ENCODE measurements at places on chromosomes 5 and 9.
A peak's percentile ranks its signal among the peaks of the same experiment; 100 is the strongest.

DNA sequence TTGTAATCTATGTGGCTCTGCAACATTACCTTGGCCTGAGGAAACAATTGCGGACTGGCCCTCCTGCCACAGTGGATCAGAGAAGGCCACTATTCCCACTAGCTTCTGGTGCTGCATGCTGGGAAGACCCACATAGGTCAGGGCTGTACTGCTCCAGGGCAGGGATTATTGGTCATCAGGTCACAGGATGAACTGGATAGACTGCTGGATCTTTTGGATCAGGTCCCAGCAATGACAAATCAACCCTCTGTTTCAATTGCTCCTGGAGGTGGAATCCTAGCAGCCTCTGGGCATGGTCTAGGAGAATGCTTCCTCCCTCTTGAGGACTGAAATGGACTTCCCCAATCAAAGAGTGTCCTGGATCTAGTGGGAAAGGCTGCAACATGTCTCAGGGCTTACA, 66.7 kb upstream of the PHF24 start:
- DNase-seq: no peak

DNA sequence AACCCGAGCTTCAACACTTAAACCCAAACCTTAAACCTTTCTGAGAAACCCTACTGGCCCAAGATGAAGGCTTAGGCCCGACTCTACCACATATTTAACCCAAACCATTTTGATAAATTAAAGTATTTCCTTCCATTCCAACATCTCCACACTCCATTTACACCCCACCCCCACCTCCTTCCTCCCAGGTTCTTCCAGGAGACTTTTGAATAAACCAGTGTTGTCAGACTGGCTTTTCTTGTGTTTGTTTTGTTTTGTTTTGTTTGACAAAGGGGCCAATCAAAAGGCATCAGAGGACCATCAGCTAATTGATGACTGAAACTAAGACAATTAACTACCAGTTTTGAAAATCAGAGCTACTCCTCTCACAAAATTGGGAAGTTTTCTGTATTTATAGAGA, 4.6 kb upstream of the ZNF608 start:
- DNase-seq: no peak

GRCh38 chr9:74120061-74120460, 377.1 kb upstream of the RORB start:
- no peak for DNase-seq

GRCh38 chr5:113255579-113256386, 179.0 kb downstream of the TSSK1B start:
- DNase-seq: no peak

DNA sequence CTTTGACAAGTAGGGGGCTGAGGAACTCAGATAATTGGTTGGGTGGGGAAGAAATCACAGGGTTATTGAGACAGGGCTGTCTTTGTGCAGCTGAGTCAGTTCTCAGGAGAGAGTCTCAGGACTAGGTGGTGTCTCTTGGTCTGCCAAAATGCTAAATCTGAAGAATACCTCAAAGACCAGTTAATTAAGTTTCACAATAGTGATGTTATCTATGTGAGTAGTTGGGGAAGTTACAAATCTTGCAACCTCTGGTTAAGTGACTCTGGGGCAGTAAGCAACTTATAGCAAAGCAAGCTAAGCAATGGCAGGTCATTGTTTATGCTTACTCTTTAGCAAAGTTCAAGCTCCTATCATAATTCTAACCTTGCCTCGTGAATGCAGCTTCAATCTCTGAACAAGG, 53.6 kb downstream of the GIN1 start:
- peak; percentile 1 for DNase-seq

DNA sequence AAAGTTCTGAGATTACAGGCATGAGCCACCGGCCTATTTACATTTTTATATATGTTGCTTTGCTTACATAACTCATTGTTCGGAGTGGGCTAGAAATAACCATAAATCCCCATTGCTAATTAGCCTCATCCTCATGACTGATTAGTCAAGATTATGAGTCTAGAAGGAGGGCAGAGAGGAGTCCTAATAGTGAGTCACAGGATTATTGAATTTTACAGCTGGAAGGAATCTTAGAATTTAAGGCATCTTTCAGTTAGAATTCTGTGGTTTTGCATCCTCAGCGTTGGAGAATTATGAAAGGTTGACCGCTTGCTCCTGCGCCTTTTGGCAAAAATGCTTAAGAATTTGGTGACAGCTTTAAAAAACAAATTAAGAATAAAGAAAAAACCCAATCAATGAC, 2.6 kb upstream of the PBX3 start:
- DNase-seq: peak; percentile 45

GRCh38 chr9:71755869-71756268, 12.4 kb downstream of the CEMIP2 start:
- no peak for DNase-seq

DNA sequence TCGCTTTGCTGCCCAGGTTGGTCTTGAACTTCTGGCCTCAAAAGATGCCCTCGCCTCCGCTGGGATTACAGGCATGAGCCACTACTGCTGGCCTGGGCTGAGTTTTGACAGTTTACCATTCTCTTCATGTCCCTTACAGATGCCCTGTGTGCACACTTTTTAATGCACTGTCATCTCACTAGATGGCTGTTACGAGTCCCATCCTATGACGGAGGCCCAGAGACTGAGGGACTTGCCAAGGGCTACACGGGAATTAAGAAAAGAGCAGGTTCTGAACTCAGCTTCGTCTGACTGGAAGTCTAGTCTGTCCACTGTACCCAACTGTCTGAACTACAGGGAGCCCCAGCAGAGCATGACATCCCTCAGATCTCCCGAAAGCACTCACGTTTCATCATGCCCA, 63.9 kb downstream of the ARHGEF37 start:
- DNase-seq: no peak

GRCh38 chr5:15010936-15011335, 139.4 kb upstream of the ANKH start:
- DNase-seq: no peak

DNA sequence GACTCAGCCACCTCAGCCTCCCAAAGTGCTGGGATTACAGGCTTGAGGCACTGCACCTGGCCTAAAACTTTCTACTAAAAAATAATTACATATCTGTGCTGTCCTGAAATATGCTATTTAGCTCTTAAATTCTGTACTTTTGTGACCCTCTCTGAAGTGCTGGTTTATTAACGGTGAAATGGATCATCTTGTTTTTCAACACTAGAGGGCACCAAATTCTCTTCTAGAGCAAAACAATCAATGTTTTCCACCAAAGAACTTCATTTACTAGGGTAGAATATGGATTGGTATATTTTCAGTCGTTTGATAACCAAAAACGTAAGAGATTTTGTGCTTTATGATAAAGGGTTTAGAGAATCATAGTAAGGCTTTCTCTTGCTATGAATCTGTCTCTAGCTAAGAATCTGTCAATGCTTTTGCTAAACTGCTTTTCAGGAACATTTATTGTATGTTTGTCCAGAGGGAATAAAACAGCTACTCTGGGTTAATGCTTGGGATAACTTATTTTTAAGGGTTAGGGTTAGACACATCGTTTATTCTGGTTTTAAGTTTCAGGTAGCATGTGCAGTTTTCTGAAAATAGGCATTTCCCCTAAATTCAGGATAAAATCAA, 63.6 kb downstream of the RNF180 start:
- peak; percentile 36 for DNase-seq

GRCh38 chr9:110919050-110919435, 119.2 kb downstream of the LPAR1 start:
- no peak for DNase-seq

DNA sequence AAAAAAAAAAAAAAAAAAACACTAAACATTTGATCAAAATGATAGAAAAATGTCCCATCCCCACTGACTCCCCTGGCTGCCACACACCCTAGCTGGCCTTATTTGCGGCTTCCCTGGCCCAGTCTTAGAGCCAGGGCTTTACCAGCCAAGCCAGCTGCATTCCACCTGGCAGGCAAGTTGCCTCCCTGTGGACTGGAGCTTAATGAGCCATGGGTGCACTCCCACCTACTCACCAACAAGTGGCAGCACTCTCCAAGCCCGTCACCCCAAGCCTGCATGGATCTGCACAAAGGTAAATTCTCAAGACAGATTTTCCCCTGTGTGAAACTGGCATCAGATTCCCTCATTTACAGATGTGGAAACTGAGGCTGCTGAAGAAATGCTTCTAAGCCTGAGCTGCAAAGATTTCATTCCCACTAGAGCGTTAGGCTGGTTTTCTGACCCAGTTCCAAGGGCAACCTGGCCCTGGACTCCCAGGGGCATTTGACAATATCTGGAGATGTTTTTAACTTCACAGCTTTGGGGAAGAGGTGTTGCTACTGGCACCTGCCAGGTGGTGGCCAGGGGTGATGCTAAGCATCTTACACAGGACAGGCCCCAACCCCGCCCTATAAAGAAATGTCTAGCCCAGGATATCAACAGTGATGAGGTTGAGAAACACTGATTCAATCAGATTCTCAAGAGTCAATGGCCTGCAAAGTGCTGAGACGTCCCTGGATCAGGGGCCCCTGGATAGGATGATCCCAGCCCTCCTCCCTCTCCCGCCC, 21.9 kb upstream of the VDAC1 start:
- DNase-seq: peak; percentile 46

DNA sequence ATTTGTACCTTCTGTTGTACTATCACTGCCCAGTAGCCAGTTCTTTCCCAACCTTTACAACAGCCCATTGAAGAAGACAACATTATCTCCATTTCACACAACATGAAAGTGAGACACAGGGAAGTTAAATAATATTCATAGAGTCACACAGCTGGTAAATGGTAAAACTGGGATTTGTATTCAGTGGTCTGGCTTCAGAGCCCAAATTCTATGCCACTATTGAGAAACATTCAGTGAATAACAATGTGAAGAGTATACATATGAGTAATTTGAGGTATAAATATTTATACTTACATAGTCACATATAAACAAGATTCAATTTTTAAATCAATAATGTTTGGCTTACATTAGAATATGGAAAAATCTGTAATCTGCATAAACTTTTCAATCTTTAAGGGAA, 13.8 kb downstream of the SMIM15 start:
- DNase-seq: no peak

DNA sequence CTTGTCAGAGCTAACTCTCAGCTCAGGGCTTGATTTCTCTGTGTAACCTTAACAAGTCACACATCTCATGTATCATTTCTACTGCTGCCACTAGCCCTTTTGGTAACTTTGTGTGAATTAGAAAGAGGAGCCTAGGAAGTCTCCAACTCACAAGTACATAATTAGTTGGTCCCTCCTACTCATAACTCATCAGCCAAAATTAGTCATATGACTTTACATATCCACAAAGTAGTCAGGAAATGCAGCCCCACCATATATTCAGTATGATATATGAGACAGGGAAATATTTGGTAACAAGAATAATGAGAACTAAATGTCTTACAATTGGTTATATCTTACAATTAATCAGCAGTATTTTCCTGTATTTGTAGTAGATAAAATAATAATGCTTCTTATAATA, 250.2 kb downstream of the SH3GL2 start:
- DNase-seq: no peak

DNA sequence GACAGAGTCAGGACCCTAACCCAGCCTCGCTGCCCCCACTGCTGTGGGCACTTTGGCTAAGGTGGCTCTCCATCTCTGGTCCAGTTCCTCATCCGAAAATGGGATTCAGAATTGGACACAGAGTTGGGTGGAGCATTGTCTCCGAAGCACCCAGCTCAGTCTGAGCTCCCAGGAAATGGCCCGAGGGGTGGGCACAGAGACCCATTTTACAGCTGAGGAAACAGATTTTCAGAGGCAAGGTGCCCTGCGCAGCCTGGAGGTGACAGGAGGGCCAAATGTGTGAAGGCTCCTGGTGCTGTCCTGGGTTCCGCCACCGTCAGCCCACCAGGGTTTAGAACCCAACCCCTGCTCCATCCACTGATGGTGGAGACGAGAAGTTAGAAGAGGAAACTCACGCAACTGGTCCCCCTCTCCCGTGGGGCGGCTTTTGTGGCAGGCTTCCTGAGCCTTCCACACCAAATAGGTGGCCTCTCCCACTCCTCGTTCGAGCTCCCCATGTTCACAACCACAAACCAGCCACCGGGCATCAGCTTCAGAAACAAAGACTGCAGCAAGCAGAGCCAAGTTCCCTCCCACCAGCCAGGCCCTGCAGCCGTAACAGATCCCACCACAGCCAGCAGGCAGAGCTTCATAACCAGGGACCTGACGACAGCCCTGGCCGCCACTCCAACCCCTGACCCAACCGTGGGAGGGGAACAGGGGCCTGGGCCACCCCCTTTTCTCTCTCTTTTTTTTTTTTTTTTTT, 90.9 kb upstream of the LMX1B start:
- no peak for DNase-seq

DNA sequence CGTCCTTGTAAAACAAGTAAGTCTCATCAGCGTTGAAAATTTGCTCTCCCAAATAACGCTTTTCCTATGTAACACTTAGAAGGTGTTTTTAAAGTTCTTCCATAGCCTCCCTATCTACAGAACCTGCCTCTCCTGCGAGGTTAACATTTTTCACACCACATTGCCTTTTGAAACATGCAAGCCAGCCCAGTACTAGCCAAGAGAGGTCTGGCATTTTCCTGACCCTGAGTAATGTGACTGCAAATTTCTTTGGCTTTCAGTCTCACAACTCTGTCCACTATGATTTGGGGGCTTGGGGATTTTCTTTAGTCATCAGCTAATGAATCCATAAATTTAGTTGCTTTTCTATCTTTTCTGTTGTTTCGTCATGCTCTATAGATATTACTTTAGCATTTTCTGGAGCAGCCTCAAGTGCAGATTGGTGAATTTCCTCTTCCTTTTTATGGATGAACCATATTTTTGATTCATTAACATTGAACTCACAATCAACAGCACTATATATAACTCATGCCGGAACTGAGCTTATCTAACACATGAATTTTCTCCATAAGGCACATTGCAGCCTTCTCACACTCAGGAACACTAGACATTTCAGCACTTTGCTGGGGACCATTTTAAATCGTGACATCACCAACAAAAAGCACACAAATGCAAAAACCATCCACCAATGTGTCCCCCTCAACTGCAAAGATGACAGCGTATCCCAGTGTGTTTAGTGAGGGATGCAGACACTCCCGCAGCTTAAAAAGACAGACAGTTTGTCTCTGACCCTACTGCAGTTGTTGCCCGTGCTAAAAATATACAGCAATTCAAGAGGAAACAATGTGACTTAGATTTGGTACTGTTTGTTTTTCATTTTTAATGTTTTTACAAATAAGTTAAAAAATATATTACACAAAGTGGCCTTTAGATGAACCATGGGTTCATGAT, 77.2 kb upstream of the SPATA31C2 start:
- DNase-seq: no peak

DNA sequence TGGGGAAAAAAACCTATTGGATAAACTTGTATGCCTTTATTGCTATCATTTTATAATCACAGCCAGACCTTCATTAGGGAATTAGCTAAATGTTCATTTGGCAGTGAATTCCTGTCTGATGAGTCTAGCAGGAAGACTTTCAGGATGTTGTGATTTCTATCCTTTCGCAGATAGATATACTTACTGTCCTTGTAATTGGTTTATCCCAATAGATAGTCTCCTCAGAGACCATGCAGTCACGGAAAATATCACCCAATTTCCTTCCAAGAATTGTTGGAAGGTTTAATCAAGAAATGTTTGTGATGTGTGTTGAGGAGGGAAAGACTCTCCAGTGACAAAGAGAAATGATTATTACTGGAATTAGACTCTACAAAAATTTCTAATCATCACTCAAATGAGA, 1937.9 kb upstream of the WWC1 start:
- DNase-seq: no peak
